Femur (tissue), 1 donor: ENCODE measurements at places on chromosomes 6 and 20.

DNA sequence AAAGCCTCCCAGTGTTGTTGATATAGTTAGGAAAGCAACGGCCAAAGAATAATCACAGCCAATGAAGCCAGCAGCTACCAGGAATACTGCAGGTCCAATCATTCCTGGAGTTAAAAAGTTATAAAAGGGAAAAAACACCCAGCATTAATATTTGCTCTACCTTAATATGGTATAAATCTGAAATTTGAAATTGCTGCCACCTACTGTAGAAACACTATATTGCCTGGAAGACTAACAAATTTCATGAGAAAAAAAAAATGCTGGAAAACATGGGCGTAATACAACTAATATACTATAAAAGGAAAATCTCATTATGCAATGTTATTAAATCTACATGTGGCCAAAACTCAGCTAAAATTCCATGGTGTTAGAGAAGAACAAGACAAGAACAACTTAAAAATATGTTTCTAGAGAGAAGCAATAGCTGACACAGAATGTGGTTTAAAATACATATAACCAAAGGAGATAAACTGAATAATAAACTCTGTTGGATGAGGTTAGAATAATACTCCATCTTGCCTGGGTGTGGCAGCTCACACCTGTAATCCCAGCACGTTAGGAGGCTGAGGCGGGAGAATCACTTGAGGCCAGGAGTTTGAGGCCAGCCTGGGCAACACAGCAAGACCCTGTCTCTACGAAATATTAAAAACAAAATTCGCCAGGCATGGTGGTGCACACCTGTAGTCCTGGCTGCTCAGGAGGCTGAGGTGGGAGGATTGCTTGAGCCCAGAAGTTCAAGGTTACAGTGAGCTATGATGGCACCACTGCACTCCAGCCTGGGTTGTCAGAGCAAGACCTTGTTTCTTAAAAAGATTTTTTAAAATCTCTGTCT lies 43.1 kb downstream of the SLC17A5 start:
- DNase-seq = no peak

GRCh38 chr20:42652266-42652665 lies 537.4 kb downstream of the PTPRT start:
- DNase-seq = no peak

DNA sequence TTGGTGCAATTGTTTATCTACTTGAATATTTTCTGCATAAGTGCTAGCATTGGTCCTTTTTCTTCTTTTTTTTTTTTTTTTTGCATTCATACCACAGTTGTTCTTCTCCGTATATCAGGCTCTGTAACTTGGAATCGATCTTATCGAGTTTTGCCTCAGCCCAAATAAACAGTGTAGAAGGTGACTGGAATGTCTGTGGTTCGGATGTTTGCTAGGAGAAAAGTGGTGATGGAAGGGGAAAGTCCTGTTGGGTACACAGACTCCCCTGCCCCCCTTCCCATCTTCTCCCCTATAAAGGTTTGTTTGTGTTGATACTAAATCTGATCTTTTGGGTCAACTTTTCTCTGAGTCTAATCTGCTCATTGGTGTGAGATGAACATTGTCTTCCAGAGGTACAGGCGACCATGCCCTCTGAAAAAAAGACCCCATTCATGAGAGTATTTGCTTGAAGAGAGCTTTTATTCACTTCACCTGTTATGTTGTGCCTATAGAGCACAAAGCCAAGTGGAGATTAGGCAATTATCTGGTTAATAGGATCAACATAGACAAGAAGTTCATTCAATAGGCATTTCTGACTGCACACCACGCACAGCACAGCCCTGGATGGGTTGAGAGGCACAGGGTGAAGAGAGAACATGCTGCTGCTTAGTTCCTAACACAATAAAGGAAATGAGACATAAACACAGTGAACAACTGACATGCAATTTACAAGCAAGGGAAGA lies 620.0 kb downstream of the PKHD1 start:
- no peak for DNase-seq

- no peak for DNase-seq
Observed at GRCh38 chr6:31723245-31723979, at the start of gene MPIG6B. MPIG6B (plus strand) TSS chr6:31723373; CDS start chr6:31723384, 11 bp downstream.

GRCh38 chr20:62618611-62619529 lies 23.4 kb upstream of the SLCO4A1 start:
- no peak for DNase-seq

- peak; percentile 61 for DNase-seq
Observed at GRCh38 chr6:135813401-135813800, 38.1 kb upstream of the PDE7B start.

DNA sequence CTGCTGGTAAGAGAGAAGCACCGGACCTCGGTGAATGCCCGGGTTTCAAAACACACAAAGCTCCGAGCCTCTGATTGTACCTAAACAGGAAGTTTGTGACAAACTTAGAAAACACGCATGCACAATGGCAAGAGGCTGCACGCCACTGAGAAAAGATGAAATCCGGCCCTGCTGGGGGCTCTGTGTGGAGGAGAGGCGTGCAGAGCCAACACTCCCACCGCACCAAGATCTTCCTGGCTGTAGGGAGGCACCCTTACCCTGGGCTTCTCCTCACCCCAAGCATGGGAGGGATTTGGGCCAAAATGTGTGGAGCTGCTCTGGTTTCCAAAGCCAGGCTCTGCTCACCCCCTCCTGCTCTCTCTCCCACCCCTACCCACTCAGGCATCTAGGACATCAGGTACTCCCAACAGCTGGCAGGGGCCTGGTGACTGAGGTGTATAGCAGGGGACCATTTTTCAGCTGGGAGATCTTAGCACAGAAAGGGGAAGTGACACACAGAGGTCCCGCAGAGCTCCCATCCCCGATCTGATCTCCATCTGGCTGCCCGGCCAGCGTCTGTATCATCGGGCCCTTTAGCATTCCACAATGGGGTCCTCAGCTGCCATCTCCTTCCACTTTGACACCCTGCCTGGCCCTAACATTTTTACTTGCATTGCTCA lies 84.2 kb downstream of the TRERF1 start:
- no peak for DNase-seq

GRCh38 chr20:8220716-8221115 lies 88.7 kb downstream of the PLCB1 start:
- DNase-seq = peak; percentile 31

- no peak for DNase-seq
Observed at GRCh38 chr6:139497345-139497961, 123.0 kb upstream of the CITED2 start.

- DNase-seq = no peak
Observed at GRCh38 chr6:139253656-139254055, 38.1 kb downstream of the TXLNB start.

DNA sequence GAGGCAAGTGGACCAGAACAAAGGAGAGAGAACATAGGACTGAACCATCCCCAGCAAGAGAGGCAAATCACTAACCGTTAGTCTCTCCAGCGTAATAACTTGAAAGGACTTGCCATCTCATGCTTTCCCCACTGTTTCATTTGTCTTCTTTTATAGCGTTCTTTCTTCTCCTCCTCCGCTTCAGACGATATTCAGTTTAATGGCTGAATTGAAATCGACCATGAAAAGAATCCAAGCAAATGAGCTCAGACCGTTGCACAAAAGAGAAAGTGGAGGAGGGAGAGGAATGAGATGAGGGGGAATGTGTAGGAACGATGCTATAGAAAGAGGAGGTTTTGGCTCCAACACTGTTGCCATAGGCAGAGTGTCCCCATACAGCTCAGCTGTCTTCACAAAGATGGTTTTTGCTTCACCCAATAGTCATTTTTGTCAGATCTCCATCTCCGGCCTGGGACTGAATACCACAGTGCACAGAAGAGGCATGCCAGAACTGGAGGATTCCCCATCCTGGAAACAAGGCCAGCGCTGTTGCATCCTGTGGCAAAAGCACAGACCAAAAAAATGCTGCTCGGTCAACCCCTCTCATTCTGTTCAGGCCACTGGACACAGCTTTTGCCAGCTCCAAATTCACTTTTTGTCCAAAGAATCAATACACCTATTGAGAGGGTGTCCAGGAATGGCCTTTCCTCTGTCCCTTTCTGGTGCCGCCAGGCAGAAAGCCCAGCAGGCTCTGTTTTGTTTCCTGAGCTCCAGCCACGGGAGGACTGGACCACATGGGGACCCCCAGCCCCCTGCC lies 176.1 kb downstream of the ID4 start:
- no peak for DNase-seq

GRCh38 chr6:30325873-30326525 lies 728 bp upstream of the TRIM39 start:
- peak; percentile 69 for DNase-seq

- DNase-seq = no peak
Observed at GRCh38 chr20:17295151-17295726, 68.4 kb downstream of the PCSK2 start.

DNA sequence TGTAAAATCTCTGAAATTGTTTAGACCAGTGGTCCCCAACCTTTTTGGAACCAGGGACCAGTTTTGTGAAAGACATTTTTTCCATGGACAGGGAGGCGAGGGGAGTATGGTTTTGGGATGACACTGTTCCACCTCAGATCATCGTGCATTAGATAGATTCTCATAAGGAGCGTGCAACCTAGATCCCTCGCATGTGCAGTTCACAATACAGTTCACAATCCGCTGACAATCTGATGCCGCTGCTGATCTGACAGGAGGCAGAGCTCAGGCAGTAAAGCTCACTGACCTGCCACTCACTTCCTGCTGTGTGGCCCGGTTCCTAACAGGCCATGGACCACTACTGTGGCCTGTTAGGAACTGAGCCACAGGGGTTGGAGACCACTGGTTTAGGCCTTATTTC lies 115.2 kb downstream of the EPM2A start:
- DNase-seq = no peak

DNA sequence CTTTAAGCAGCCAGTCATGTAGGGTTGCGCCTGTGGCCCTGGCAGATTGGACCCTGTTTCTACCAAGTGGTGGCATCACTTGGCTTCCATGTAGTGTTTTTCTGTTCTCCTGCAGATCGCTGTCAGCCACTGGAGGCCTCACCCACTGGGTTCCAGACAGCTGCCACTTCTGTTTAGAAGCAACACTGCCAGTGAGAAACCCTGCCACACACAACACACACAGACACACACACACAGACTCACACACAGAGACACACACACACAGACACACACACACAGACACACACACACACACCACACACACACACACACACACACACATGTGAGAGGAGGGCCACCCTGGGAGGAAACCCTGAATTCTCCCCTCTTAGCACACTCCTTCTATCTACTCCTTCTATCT lies 51.8 kb downstream of the UTRN start:
- no peak for DNase-seq

DNA sequence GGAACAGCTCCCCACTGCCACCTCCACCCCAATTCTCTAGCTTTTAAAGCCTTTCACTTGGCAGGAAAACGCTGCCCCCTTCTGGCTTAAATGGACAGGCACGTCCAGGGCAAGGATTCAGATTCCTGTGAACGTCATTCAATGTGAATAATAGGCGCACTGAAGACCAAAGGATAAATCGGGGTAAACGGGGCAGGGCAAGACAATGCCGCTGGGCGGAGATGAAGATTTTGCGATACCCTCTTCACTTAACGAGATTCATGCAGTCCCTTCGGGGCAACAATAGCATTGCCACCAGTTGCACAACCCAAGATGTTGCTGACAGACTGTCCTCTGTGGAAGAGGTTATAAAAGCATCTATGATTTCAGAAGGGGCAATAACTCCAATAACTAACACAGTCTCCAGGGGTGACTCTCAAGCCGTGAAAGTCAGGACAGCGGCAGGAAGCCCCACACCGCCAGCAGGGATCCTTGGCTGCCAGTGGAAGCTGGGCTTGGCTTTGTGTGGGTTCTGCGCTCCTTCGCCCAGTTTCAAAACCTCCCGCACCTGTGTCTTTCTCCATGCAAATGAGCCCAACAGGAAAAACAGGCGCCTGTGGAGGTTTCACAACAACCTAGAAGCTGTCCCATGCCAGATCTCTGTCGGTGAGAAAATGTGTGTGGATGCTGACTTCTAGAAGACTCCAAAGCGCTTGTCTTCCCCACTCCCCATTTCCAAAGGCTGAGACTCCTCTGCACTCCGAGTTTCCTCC lies 291.8 kb downstream of the BMP7 start:
- peak; percentile 41 for DNase-seq

DNA sequence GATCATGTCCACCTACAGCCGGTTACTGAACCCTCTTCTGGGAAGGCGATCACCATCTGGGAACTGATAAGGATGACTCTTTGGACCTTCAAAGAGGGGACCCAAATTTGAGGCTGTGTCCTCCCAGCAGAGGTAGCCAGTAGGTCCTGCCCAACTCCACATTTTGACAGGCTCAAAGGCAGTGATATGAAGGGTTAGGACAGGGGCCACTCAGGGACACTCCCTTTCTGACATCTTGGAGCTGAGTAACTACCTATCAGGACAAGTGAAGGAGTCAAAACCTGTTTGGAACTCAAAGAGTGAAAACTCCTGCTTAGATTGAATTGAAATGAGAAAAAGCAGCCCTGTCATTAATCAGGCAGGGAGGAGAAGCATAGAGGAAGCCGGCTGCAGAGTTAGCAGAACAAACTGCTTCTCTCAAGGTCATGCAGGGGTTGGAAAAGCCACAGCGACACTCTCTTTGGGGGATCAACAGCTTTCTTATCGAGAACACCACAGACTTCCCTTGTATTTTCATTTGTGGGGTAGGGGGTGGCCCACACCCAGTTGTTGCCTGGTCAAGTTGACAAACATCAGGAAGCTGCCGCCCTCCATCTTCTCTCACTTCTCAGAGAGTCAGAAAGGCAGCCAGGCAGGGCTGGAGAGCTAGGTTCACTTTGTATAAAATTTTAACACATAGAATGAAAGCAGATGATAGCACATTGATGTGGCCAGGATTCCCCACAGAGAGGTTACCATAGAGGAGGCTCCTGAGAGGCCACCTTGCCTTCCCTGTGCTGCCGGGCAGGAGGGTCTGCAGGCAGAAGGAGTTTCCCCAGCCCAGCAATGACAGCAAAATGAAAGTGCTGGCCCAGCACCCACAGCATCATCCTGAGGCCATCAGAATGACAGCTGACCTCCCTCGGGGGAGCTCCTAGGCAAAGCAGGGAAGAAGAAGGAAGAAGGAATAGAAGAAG lies 47.6 kb downstream of the AGPAT4 start:
- DNase-seq = no peak

GRCh38 chr6:8904754-8905153 lies 469.4 kb upstream of the SLC35B3 start:
- DNase-seq = no peak

DNA sequence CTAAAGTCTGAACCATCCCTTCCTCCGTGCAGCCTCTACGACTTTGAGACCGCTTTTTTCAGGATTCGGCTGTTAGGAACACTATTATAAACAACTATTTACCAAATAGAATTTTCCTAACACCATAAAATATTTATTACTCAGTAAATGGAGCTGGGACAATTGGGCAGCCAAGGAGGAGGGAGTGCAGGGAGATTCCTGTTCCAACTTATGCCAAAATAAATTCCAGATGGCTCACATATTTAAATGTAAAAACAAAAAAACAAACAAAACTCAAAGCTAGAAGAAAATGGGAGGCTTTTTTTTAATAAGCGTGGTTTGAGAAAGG lies 48.1 kb downstream of the TCP11 start:
- no peak for DNase-seq
